ENCODE measurements at places on chromosomes 5 and 9.

DNA sequence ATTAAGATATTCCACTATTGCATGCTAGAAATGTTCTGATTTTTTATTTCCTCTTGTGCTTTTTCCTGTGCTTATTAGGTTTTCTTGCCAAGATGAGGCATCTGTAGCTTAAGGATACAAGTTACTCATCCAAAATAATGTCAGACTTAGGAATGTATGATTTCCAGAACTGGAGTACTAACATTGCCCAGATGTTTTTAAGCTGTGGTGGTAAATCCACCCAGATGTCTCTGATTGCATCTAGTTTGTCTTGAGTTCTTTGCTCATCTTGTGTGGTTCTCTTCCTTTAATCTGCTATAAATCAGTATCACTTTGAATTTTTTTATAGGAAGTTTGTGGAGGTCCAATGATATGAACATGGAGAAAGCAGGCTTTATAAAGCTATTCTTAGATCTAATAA is 337.5 kb upstream of the ZNF608 start:
- no peak for DNase-seq

DNA sequence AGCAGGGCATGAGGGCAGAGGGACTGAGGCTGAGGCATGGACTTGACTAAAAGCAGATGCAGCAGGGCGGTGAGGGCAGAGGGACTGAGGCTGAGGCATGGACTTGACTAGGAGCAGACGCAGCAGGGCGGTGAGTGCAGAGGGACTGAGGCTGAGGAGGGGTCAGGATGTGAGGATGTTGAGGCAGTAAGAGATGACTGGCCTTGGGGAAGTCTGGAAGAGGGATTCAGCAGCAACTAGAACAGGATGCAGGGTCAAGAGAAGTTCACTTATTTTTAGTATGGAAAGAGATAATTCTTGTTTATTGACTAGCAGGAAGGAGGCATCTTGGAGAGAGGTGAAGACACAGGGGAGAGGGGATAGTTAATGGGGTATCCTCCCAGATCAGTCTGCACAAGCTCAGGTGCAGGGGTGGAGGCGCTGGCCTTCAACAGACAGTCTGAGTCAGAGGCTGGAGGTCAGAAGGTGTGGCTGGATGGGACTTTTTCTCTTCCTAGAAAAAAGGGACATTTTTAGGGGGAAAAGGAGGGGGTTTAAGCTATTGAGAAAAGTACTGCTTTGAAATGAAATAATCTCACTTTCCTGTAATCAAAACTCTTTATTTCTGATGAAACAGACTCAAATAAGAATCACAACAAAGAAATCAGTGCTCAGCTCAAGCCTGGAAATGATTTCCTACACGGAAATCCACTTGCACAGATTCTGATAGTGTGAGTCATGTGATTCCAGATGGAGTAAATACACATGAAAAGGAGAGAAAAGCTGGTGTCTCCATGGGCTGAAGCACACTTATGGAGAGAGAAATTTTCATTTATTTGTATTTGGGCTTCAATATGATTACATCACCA is 130.9 kb downstream of the PALM2AKAP2 start:
- no peak for DNase-seq

DNA sequence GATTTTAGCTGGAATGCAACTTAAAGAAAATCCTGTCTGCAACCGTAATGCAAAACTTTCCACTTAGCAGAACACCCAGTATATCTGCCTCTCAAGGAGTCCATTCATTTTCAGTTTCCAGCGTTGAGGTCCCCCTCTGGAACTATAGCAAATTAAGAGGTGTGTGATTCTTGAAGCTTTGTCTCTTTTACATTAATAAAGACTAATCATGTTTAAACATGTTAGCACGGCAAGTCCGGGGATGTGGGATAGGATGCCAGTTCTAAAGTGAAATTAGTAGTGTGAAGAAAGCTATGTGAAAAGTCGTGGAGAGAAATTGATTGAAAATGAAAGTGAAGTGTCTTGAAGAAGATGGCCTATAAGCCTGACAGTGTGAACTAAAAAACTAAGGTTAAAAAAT is 429.1 kb downstream of the NR2F1-AS1 start:
- no peak for DNase-seq

- DNase-seq: no peak
Measured at GRCh38 chr5:134203630-134204029, 22.2 kb downstream of the PPP2CA start.

- DNase-seq: no peak
Measured at GRCh38 chr9:73411494-73411893, 259.8 kb downstream of the ANXA1 start.

GRCh38 chr5:122236270-122237040 is 75.6 kb upstream of the SNCAIP start:
- no peak for DNase-seq

- DNase-seq: no peak
Measured at GRCh38 chr5:17872204-17872603, 237.9 kb downstream of the TAF11L14 start.

DNA sequence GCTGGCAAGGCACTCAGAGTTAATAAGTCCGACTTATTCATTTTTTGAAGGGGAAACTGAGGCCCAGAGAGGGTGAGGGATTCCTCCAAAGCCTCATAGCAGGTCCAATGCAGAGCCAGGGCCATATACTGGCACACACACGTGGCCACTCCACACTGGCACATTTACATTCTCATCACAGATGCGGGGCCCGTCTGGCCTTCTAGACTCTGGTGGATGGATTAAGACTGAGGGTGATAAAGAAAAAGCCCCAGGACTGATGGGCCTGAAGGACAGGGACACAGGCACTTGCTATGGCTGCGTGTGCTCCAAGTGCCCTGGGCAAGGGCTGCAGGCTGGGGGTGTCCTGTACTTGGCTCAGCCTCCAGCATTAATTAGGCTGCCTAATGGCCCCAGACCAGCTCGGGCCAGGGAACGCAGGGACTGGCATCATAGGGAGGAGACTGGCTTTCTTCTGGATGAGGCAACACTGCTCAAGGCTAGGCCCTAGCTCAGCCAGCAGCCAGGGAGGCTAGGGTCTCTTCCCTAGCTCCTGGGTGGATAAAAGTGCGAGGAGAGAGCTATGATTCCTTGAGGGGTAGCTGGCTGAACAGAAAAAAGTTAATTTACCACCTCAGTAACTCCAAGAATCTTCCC is 28.5 kb upstream of the CSF1R start:
- DNase-seq: no peak

DNA sequence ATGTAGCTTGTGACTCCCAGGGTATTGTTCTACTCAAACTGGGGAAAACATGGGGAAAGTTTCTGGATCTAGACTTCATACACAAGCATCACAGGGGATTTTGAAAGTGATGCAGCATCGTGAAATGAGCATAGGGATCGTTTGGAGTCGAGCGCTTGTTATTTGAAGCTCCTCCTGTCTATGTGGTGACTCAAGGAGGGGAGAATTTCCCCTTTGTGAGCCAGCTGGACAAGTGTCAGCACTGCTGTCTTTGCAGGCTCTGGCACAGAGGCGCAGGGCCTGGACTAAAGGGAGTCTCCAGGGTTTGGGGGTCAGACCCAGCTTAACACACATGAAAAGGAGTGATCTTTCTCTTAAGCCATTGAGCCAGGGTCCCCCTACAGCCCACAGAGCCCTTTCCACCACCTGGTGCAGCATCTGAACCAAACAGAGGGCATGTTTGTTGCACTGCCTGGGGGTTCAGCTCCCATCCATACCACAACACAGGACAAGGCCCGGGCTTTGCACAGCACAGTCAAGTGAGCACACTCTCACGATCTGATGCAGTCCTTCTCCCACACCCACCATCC is 51.0 kb downstream of the IRF1 start:
- DNase-seq: no peak

- DNase-seq: no peak
Measured at GRCh38 chr5:80468131-80468530, 19.8 kb upstream of the FAM151B start.

DNA sequence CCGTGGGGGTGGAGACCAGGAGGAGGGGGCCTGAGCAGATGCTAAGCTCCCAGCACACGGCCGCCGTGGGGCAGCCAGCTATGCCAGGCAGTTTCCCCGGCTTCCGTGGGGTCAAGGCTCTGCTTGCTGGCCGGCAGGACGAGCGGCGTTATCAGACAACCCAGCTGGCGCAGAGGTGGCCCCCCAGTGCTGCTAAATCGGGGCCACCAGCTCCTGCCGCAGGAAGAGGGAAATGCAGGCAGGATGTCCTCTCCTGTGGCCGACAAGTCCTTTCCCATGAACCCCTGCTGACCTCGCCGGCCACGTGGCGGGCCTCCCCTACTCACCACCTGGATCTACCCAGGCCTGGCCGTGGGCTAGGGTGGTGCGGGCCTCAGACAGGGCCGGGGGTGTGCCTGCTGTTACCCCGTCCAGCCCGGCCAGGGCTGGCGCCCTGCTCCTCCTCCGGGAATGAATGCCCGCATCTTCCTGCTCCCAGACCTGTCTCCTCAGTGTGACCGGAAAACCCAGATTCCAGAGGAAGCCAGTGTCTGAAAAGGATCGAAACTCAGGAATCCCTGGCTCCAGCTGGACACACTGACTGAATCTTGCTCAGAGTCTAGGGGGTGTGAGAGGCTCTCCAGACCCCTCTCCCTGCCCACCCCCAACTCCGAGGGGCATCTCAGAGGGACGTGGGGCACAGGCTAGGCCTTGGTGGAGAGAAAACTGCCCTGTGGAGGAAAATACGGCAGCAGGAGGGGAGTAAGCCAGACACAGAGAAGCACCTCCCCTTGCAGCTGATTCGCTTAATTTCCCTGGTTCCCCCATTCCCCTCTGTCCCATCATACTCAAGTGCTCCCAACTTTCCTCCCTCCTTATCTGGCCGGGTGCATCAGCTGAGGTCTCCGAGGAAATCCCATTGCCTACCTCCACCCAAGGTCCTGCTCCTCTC is 3.9 kb downstream of the FLT4 start:
- DNase-seq: no peak

DNA sequence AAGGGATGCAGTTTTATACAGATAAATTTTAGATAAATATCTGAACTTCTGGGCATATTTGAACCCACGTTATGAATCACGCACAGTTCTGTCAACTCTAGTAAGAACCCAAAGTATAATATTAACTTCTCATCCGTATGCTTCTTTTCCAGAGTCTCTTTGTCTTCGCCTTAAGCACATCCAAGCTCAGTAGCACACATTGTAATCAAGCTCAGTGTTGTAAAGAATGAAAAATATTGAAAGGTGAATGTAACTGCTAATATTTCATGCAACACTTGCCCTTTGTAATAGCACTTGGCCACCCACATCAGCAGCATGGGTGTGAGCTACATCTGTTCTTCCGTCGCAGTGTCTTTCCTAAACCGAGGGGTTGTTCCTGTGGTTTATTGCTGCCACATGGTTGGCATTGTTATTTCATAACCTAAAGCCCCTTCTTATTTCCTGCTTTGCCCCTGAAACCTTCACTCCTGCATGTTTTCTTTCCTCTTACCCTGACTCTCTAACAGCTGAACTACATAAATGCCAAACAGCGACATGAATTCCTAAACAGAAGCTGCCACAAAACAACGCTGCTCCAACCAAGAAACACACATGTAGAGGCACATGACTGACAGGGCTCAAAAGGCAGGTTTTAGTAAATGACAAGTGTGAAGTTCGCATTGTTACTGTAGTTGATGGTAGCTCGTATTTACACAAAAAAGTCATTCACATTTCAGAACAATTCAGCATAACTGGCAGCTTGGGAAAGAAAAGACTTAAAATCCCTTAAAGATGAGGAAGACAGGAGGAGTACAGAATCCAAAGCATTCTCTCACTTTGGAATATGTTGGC is 190.1 kb upstream of the MEF2C start:
- DNase-seq: no peak

DNA sequence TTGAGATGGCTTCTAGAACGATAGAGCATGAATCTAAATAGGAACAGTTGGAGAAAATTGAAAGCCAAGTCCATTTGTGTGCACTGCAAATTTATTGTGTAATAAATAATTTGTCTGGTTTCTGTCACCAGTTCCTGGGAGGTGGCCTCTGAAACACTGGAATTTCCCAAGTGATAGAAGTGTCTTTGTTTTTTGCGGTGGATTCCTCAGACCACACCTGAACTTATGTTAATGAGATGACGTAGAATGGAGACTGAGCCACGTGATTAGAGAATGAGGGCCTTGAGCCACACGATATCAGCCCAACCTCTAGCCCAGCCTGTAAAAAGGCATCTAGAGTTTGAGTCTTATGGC is 105.1 kb downstream of the MSX2 start:
- DNase-seq: no peak

GRCh38 chr5:176644294-176644693 is 3.0 kb upstream of the TSPAN17 start:
- no peak for DNase-seq

GRCh38 chr9:93590609-93591234 is 14.3 kb downstream of the PHF2 start:
- DNase-seq: no peak

DNA sequence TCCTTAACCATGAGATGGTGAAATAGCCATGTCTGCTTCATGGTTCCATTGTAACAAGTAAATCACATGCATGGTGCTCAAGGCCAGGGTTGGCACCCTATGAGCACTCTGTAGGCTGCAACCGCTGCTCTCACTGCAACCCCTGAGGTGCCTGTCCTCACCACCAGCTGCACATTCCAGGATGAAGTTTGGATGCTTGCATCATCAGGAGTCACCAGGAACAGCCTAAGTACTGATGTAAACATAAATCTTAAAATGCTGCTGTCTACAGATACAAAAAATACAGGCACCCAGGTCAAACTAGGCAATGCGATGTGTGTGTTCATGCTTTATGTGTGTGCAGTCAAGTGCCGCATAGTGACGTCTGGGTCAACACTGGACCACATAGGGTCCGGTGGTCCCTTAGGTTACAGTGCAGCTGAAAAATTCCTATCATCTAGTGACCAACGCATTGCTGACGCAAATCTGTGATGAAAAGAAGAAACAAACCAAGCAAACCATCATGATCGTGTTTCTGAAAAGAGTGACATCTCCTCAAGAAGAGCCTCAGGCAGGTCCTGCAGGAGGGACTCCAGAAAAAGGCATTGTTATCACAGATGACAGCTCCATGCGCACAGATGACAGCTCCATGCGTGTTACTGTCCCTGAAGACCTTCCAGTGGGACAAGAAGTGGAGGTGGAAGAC is 234.8 kb downstream of the AUH start:
- DNase-seq: no peak

DNA sequence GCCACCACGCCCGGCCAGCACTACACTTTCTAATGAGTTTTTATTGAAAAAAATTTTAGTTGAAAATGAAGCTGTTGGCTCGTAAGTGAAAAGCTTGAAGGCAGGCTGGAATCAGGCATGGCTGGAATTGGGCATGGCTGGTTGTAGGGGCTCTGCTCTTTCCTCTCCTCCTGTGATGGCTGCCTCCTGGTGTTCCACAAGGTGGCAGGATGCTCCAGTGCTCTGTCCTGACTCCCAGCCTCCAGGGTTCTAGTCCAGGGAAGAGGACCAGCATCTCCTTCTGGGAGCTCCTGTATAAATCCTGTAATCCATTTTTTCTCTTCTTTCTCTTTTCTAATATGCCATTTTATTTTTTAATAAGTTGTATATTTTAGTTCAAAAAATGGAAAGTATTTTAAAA is 57.2 kb upstream of the DHFR start:
- no peak for DNase-seq

DNA sequence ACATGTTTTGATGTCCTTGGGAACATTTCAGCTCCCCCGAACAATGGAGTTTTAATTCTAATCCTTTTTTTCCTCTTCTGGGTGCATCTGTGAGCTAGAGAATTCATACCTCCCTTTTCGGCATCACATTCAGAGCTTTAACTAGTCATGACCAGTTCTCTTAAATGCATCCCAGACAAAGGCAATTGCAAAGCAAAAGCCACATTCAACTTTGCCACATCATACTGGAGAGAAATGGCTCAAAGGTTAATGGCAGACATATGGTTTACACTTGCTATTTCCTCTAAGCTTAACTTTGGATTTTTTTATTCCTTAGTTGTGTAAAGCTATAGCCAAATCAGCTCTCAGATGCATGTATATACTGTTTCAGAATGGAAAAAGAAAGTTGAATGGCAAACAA is 153.3 kb downstream of the ESM1 start:
- DNase-seq: no peak

GRCh38 chr5:40991168-40991980 is 79.8 kb downstream of the MROH2B start:
- DNase-seq: no peak
